ENCODE measurements at places on chromosomes 11 and 22.
A peak's percentile ranks its signal among the peaks of the same experiment; 100 is the strongest.

- peak; percentile 20 for DNase-seq
Measured at GRCh38 chr11:10204021-10204420, 90.0 kb downstream of the SBF2 start.

- peak; percentile 55 for DNase-seq
Measured at GRCh38 chr22:36913427-36914389, at the start of gene CSF2RB. TSS of gene CSF2RB (plus strand) at chr22:36913628. CDS start at chr22:36922208, 8,580 bp downstream.

DNA sequence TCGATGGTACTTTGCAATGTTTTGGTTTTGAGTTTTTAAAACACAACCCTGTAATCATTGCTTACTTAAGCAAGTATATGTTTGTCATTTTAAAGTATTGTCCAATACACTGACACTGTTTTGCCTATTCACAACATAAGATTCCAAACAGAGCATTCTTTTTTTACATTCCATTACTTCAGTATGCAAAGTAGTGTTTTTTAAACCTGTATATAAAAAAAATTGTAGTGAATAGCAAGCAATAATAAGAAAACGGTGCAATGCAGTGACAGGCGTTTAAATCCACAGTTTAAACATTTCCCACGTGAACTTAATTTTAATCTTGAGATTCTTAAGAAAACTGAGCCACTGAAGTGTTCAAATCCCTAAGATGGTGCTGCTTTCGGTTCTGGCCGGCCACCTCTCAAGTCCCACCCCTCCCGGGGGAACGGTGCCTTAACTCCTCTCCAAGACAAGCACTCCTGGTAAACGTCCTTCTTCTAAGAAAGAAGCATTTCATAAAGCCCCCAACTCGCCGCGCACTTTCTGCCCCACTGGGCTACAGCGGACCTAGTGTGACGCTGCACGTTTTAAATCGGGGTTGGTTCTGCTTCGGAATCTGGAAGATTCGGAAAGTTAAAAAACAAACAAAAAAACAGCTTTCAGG lies 2.9 kb downstream of the PGR start:
- no peak for DNase-seq

GRCh38 chr11:133619397-133619796 lies 87.1 kb upstream of the OPCML start:
- DNase-seq: no peak

- no peak for DNase-seq
Measured at GRCh38 chr11:26095340-26095739, 236.6 kb upstream of the ANO3 start.

- no peak for DNase-seq
Measured at GRCh38 chr22:40602231-40602630, 34.3 kb downstream of the MRTFA start.

GRCh38 chr22:39254789-39255298 lies 10.1 kb upstream of the PDGFB start:
- no peak for DNase-seq

DNA sequence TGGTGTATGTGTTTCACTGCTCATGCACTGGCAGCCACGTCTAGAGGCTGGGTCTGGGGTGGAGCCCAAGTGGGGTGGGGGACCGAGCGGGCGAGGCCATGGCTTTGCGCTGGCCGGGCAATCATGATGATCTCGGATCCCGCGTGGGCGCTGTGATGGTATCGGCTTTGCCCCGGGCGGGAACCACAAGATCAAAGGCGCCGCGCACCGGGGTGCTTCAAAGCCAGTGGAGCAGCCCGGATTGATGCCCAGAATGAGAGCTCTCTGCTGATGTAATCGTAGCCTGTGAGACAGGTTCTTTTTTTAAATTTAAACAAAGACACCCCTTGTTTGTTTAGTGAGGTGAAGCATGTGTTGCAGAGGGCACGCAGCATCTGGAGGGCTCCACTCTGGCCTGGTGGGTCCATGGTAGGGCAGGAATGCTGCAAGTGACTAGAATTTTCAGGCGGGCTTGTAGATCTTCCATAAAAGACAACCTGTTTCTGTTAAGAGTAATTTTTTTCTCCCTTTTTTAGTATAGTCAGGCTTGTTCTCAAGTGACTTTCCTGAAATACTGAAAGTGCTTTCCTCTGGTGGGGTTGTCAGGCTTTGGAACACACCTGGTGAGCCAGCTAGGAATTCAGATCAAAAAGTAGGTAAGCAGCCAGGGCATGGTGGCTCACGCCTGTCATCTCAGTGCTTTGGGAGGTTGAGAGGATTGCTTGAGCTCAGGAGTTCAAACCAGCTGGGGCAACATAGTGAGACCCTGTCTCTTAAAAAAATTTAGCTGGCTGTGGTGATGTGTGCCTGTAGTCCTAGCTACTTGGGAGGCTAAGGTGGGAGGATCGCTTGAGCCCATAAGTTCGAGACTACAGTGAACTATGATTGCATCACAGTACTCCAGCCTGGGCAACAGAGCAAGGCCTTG lies 40.7 kb downstream of the ZNRF3 start:
- no peak for DNase-seq

GRCh38 chr11:112962579-112963367 lies 1.6 kb downstream of the NCAM1 start:
- no peak for DNase-seq

GRCh38 chr11:82216927-82217570 lies 516.6 kb downstream of the FAM181B start:
- no peak for DNase-seq

- no peak for DNase-seq
Measured at GRCh38 chr11:69307421-69307820, 13.5 kb downstream of the MYEOV start.

- no peak for DNase-seq
Measured at GRCh38 chr22:38788846-38789245, 5.1 kb downstream of the DNAL4 start.

GRCh38 chr22:39729141-39729934 lies 158.8 kb downstream of the CACNA1I start:
- no peak for DNase-seq

DNA sequence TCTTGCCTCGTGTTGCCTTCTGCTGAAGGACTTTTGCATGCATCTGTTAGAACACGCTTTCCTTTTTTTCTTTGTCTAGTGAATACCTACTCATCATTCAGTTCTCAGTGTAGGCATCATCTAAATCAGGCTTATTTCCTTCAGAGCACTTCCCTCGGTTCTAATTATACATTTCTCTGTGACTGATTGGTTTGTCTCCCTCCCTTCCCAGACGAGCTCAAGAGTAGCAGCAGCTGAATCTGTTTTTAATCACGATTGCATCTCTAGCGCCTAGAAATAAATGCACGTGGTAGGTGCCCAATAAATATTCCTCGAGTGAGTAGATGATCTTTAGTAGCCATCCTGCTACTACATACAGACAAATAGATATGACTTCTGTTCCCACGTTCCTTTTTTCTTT lies 6.3 kb downstream of the CEP164 start:
- DNase-seq: no peak

DNA sequence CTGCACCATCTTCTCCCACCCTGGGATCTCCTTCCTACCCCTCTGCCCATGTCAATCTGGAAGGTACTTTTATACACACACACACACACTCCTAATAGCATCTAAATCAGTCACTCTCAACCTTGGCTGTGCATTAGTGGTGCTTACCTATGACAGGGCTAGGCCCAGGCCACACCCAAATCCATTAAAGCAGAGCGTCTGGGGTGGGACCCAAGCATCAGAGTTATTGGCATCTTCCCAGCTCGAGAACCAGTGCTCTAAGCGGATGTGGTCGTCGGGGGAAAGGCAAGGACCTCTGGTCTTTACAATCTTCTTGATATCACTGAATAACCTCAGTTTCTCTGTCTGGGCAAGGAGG lies 194.6 kb downstream of the TRIM29 start:
- DNase-seq: no peak

DNA sequence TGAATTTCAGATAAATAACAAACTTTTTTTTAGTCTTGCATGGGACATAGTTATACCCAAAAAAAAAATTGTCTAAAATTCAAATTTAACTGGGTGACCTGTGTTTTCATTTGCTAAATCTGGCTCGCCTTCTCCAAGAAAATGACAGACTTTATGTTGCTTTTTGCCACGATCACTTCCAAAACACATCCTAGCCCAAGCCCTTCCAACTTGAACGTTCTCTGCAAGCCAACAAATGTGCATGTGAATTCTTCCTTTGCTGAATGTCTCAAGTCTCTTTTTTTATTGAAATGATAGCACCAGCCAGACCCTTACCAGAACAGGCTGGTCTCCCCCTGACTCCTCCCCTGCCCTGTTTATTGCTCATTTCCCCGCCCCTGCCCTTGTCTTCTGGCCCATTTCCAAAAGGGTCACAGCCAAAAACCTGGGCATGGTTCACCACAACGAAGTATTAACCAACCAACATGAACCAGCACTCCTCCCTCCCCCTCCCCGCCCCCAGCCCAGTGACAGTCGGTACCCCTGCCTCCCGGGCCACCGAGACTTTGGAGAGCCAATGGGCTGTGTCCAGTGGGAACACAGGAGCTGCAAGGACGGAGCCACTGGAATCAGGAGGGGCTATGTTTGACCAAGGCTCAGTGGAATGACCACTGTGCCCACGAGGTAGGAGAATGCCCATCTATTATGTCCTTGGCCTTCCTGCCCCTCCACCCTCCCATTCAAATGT lies 63.2 kb downstream of the BTG4 start:
- DNase-seq: no peak

- DNase-seq: no peak
Measured at GRCh38 chr11:105592035-105592434, 17.8 kb upstream of the GRIA4 start.

GRCh38 chr22:44406341-44407170 lies 91.5 kb downstream of the RTL6 start:
- no peak for DNase-seq

- no peak for DNase-seq
Measured at GRCh38 chr11:16926883-16927626, 87.2 kb downstream of the PLEKHA7 start.

DNA sequence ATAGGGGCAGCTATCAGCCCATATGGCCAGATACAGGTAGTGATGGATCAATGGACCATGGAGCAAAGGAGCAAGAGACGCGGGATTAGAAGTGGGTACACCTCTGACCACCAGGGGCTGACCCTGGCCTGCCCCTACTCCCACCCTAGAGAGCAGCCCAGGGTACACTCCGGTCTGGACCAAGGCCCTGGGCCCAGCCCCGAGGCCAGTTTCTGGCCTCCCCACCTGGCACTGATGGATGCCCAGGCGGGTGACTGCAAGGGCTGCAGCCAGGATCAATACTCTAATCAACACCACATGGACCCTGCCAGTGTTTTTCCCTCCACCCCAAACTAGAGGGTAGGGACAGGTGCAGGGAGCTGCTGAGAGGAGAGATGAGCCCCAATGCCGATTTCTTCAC lies 74.1 kb upstream of the NECTIN1 start:
- no peak for DNase-seq

GRCh38 chr11:126414615-126415014 lies 59.1 kb downstream of the ST3GAL4 start:
- no peak for DNase-seq

- DNase-seq: no peak
Measured at GRCh38 chr22:30747493-30747892, 52.8 kb downstream of the OSBP2 start.

- DNase-seq: no peak
Measured at GRCh38 chr22:41996826-41997225, 1.8 kb upstream of the WBP2NL start.

DNA sequence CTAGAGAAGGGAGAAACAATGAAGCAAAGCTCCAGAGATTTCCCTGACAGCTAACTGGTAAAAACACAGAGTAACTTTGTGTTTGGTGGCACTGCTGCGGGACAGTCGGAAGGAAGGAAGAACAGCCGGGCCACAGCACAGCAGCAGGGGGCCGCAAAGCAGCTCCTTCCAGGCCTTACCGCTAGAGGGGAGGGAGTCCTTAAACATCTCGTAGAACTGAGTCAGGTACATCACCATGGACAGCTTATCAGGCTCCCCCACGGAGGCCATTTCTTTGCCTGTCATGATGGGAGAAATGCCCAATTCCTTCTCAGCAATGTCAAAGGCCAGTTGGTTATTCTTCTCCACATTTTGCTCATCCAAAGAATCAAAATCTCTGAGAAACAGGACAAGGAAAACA lies 114.6 kb upstream of the BID start:
- peak; percentile 48 for DNase-seq

GRCh38 chr11:69958308-69958707 lies 119.8 kb upstream of the ANO1 start:
- no peak for DNase-seq

- no peak for DNase-seq
Measured at GRCh38 chr11:16876053-16876752, 137.8 kb downstream of the C11orf58 start.
